ENCODE measurements at places on chromosomes 12 and 14.
A peak's percentile ranks its signal among the peaks of the same experiment; 100 is the strongest.

GRCh38 chr14:65302571-65303189 lies 109.8 kb upstream of the FUT8 start:
- no peak for DNase-seq

DNA sequence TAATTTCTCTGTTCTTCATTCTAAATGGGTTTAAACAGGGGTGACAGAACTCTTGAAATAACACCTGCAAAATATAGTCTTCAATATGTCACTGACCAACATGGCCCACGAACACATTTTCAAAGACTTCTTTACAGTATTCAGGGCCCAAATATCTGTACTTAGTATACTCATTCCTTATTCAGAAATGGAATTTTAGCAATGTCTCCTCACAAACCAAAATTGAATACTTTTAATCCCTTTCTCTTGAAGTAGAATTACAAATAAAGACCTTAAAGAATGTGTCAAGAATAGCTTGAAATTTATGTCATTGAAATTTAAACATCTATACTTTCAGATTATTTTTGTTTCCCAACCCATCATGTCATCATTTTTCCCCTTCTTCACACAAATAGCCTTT lies 263.1 kb downstream of the LRIG3 start:
- no peak for DNase-seq

- DNase-seq: no peak
Observed at GRCh38 chr14:41773536-41774279, 167.0 kb downstream of the LRFN5 start.

- DNase-seq: no peak
Observed at GRCh38 chr12:127239781-127240180, 1027.2 kb upstream of the TMEM132C start.

- no peak for DNase-seq
Observed at GRCh38 chr14:41297576-41298327, 308.9 kb upstream of the LRFN5 start.

- no peak for DNase-seq
Observed at GRCh38 chr14:55832122-55832911, 252.3 kb downstream of the KTN1 start.

GRCh38 chr14:96304956-96305355 lies 48.9 kb downstream of the BDKRB1 start:
- peak; percentile 7 for DNase-seq

- peak; percentile 63 for DNase-seq
Observed at GRCh38 chr14:96245710-96246538, 10.1 kb upstream of the BDKRB1 start.

GRCh38 chr12:91332302-91332701 lies 149.7 kb upstream of the DCN start:
- DNase-seq: no peak

DNA sequence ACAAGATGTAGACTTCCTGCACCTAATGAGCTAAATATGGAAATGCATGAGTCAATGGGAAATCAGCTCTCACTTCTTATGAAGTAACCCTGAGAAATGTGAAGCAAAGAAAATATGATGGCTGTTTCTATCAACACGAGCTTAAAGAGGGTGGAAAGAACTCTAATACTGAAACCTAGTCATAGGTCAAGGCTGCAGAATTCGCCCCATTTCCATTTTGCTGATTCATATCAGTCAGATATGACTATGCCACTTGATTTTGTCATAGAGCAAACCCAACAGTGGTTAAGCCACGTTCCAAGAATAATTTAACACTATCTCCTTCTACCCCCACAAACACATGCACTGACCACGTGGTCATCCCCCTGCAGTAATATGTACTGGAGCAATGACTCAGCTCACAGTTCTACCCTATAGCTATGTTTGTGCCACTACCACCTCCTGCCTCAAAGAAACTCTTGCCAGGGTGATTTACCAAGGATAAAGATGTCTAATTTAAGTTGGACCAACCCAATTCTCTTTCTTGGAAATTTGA lies 157.5 kb downstream of the TMTC3 start:
- peak; percentile 93 for DNase-seq

DNA sequence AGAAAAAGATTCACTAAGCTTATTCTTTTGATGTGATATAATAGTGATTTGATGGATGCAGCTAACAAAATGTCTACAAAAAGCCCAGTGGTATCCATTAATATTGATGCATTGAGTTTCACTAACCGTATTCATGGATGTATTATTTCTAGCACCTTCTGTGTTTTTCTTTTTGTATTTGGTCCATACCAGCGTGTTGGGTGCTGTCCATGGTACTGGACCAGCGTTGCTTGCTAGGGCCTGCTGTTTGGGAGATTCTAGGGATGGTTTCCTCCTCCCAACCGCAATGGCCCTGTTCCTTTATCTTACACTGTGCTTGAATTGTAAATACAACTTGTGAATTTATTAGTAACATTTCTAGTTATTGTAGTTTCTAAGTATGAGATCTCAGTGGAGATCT lies 31.7 kb downstream of the ANO4 start:
- DNase-seq: peak; percentile 25

- no peak for DNase-seq
Observed at GRCh38 chr14:95516554-95517181, at the start of gene SYNE3. SYNE3 (minus strand) TSS chr14:95516650; CDS start chr14:95475821, 40,829 bp downstream.

DNA sequence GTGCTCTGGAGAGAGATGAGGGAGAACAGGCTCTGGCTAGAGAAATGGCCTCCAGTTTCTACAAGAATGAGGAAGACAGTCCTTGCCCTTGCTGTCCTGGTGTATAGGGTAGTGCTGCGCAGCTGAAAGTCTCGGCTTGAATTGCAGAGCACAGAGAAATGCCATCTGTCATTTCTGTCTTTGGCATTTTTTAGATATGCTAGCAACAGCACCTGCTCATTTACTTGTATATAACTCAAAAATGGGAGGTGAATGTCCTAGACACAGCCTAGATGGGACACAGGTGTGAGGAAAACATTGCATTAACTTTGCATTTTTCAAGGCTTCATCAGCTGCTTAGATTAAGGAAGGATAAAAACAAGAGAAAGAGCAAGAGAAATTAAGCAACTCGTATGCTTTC lies 35.8 kb downstream of the GPR19 start:
- DNase-seq: no peak

GRCh38 chr12:96205908-96206307 lies 11.7 kb downstream of the ELK3 start:
- no peak for DNase-seq

DNA sequence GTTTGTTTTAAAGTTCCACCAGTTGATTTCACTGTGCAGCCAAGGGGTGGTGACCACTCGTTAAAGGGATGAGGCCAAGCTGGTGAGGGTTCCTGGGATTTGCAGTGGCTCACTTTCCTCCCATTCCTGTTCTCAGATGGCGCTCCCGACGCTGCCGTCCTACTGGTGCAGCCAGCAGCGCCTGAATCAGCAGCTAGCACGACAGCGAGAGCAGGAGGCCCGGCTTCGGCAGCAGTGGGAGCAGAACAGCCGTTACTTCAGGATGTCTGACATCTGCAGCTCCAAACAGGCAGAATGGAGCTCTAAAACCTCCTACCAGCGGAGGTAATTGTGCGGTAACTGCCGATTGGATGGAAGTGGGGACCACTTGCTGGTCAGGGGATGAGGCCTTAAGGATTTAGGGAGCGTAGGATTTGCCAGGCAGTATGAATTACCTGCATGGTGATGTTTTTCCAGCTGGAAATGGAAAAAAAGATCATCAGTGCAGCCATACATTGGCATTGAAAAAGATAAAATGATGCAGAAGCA lies 2.9 kb downstream of the TCHP start:
- DNase-seq: no peak

DNA sequence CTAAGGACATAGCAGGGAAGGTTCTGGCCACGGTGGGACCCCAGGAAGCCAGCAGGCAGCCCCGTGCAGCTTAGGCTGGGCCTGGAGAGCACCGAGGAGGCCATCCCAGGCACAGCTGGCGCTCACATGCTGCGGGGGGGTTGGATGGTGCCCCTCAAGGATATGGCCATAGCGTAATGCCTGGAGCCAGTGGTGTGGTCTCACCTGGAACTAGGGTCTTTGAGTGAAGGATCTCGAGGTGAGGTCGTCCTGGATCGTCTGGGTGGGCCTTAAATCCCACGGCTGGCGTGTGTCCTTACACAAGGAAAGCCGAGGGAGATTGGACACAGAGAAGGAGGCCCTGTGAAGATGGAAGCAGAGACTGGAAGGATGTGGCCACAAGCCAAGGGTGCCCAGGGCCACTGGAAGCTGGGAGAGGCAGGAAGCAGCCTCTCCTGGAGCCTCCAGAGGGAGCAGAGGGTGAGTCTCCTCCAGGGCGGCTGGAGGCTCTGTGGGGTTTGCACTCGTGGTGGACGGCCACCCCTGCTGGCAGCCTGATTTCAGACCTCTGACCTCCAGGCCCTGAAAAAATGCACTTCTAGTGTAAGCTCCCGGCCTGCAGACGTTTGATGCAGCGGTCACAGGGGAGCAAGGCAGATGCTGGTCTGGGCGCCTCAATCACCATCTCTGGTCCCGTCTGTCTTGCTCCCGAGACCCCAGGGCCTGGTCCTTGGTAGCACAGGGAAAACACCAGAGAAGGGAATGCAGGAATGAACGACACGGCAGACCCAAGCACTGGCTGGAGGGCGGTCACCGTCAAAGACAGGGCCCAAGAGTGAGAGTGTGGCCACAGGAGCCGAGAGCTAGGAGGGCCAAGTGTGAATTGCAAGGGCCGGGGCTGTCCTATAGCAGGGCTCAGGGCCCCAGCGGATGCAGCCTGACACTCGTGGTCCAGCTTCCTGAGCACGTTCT lies 218.6 kb downstream of the KIF26A start:
- no peak for DNase-seq

GRCh38 chr14:101226603-101227425 lies 323.3 kb upstream of the RTL1 start:
- no peak for DNase-seq

DNA sequence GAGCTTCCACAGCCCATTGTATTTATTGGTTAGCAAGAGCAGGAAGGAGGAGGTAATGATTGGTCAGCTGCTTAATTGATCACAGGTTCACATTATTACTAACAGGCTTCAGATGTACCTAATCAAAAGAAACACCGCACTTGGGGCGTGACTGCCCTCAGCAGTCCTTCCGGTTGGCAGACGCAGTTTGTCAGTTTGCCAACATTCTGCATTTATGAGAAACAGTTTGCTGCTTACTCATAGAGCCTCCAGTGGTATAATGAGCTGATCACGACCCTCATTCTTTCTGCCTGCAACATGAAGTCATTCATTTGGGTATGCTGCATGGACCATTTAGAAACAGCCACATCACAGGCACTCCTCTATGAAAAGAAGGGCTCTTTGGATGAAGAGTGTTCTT lies 42.5 kb upstream of the PPM1H start:
- no peak for DNase-seq

DNA sequence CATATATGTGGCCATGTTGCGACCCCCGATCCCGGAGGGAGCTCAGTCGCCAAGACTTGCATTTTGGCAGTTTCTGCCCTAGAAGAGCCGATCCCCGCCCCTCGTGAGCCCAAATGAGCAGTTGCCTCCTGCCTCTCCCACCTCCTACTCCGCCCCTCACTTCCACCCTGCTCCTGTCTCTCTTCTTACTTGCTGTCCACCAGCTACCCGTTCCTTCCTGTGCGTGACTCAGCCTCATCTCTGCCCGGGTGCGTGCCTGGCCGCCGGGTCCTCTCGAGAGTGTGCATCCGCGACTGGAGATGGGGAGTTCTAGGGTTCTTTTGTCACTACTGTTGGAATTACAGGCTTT lies 585 bp downstream of the GPATCH2L start:
- peak; percentile 81 for DNase-seq

DNA sequence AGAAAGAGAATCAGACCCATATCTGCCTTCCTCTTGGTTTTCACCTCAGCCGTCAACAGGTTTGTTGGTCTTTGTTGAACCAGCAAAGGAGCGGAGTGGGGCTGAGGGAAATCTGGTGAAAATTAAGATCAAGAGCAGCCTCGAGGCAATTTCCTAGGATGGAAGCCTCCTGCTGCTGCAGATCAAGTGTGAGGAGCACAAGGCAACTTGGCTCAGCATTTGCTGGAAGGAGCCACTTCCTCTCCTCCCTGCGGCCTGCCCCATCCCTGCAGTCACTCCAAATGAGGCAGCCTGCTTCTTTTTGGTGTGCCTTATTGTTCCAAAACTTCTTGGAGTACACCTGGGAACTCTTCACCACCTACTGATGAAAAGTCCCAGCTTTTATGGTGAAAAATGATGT lies 4.9 kb downstream of the TC2N start:
- DNase-seq: no peak

DNA sequence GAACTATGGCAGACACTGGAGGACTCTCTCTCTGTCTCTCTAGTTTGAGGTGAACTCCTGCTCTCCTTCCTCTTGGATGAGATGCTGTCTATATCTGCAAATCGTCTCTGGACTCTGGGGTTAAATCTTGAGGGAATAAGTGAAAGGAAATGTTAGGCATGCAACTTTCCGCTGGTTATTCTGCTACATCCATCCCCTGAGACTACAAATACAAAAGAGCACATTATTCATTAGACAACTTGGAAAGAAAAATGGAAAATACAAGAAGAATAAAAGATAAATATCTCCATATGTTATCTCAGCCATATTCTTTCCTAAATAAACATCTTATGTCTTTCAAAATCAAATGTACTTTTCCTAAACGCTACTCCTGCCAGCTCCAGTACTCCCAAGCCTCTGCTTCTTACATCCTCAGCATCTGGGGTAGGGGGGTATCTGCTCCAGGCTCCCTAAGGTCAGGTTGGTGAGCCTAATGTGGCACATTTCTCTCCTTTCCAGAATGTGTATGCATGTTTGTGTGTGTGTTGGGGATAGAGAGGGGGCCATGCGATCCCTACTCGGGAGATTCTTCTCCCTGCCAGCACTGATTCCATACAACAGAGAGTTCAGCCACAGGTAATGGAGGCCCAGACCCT lies 102.9 kb upstream of the FSCB start:
- no peak for DNase-seq

- DNase-seq: no peak
Observed at GRCh38 chr14:105305345-105305744, 4.5 kb upstream of the BRF1 start.

- no peak for DNase-seq
Observed at GRCh38 chr12:121578230-121579189, 2.3 kb downstream of the KDM2B start.

- DNase-seq: peak; percentile 57
Observed at GRCh38 chr14:69985463-69985862, 106.2 kb downstream of the SMOC1 start.

DNA sequence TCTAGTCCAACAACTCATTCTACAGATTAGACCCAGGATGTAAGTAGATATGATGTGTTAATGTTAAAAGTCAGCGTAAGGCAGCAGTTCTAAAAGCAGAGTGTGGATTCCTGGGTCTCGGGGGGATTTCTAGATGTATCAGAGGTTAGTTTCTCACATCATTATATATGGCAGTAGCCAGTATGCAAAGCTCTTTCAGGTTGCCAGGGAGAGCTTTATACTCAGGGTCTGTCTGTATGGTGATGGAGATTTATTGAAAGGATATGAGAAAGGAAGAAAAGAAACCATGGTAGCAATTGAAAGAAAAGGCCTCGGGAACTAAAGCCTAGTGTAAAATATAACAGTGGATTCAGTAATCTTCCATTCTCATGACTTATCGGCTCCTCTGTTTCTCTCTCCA lies 26.2 kb upstream of the PAWR start:
- DNase-seq: no peak
